Right lobe of liver (tissue), 6 donors: ENCODE measurements at places on chromosomes 13 and 19. TPM values are rescaled to one million over a fixed set of nuclear protein-coding genes. Genes with fewer than 3 reads are reported as not detected.

ZNF497 gene
- 1.9 TPM for total RNA-seq

- no peaks in the 10 kb centered on the region for H3K36me3 ChIP-seq
- no peaks in the 10 kb centered on the region for H3K27me3 ChIP-seq
- no peak overlapping the region for H3K4me3 ChIP-seq
Measured at GRCh38 chr19:19451429-19452242, 46.2 kb downstream of the GATAD2A start.

DNA sequence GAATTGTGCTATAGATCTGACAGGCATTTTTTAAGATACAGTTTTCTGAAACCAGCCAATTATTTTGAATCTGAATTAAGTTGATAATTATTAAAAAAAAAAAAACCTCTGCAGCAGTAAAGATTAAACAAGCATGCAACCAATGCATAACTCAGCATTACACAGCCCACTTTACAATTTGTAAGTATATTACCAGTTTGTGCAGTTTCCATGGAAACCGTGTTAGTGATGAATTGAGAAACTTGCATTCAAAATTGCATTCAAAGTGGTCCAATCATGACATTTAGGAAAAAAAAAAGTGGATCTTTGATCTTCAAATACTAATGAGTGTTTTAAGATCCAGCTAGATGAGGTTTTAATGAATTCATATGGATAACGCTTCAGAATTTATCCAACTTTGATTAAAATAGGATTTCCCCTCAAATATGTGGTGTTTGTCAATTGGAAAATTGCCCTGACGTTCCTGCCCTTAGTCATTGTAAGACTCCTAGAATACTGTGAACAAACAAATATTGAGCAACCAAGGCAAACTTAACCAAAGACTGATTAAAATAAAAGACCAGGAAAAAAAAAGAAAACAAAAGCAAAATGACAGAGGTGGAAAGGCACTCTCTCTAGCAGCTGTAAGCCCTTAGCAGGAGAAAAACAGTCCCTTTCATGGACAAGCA is 314.8 kb upstream of the MAB21L1 start:
- H3K36me3 ChIP-seq: no peaks in the 10 kb centered on the region
- no peak for DNase-seq
- no peak overlapping the region for H3K4me3 ChIP-seq
- no peak overlapping the region for H3K27ac ChIP-seq
- H3K4me1 ChIP-seq: peaks cover 5% of the 10 kb centered on the region
- no peaks in the 10 kb centered on the region for H3K27me3 ChIP-seq

GRCh38 chr13:110801044-110801443 is 87.5 kb downstream of the ING1 start:
- H3K4me1 ChIP-seq: peaks cover 8% of the 10 kb centered on the region
- H3K27me3 ChIP-seq: no peaks in the 10 kb centered on the region
- no peak overlapping the region for H3K4me3 ChIP-seq
- H3K36me3 ChIP-seq: no peaks in the 10 kb centered on the region

- no peak overlapping the region for H3K4me3 ChIP-seq
- H3K36me3 ChIP-seq: no peaks in the 10 kb centered on the region
- DNase-seq: no peak
- H3K4me1 ChIP-seq: no peaks in the 10 kb centered on the region
Measured at GRCh38 chr13:91174886-91175501, 172.5 kb upstream of the MIR17HG start.

GRCh38 chr19:48403606-48404005 is 10.1 kb downstream of the GRIN2D start:
- H3K27ac ChIP-seq: no peak overlapping the region
- no peak for DNase-seq
- no peak overlapping the region for H3K4me3 ChIP-seq
- no peaks in the 10 kb centered on the region for H3K4me1 ChIP-seq
- H3K36me3 ChIP-seq: no peaks in the 10 kb centered on the region

- DNase-seq: no peak
- H3K36me3 ChIP-seq: no peaks in the 10 kb centered on the region
- H3K27ac ChIP-seq: no peak overlapping the region
Measured at GRCh38 chr13:111792956-111793355, 274.0 kb upstream of the SOX1 start.

DNA sequence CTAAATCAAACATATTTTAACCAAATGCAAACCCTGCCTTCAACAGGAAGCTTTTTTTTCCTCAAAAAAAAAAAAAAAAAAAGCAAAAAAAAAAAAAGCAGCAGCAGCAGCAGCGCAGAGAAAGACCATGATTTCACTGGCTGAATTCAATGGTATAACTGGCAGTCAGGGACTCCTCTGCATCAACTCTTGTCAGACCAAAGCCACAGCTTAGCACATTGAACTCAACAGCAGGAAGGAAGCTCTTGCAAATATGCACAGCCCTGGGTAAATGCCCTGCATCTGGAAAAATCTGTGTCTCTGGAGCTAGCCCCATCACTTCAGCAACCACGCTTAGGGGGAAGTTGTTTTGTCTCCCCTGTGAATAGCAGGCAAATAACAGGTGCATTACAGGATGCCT is 17.6 kb upstream of the DHRS12 start:
- no peak overlapping the region for H3K4me3 ChIP-seq
- H3K4me1 ChIP-seq: no peaks in the 10 kb centered on the region
- H3K36me3 ChIP-seq: no peaks in the 10 kb centered on the region
- no peaks in the 10 kb centered on the region for H3K27me3 ChIP-seq
- DNase-seq: no peak
- H3K27ac ChIP-seq: no peak overlapping the region
